ENCODE measurements at places on chromosomes 5 and 9. TPM values are rescaled to one million over a fixed set of nuclear protein-coding genes. Genes with fewer than 3 reads are reported as not detected.
A peak's percentile ranks its signal among the peaks of the same experiment; 100 is the strongest.

DNA sequence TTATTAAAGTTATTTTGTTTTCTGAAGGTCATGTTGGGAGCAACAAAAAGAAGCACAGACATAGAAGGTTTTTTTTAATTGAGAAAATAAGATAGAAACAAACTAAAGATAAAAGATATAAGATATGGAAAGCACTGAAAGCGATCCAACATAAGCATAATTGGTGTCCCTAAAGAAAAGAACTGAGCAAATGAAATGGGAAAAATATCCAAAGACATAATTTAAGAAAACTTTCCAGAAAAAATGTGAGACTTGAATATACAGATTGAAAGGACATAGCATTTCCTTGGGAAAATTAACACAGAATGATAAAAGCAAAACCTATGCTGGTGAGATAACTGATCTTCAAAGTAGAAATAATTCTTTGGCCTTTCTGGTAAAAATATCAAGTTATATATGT lies 289.3 kb downstream of the KIAA0825 start:
- no peak overlapping the region for H3K27ac ChIP-seq
- H3K4me1 ChIP-seq = no peaks in the 10 kb centered on the region
- H3K27me3 ChIP-seq = no peaks in the 10 kb centered on the region

- DNase-seq = no peak
- H3K36me3 ChIP-seq = no peaks in the 10 kb centered on the region
Observed at GRCh38 chr5:40383749-40384651, 295.7 kb upstream of the PTGER4 start.

DNA sequence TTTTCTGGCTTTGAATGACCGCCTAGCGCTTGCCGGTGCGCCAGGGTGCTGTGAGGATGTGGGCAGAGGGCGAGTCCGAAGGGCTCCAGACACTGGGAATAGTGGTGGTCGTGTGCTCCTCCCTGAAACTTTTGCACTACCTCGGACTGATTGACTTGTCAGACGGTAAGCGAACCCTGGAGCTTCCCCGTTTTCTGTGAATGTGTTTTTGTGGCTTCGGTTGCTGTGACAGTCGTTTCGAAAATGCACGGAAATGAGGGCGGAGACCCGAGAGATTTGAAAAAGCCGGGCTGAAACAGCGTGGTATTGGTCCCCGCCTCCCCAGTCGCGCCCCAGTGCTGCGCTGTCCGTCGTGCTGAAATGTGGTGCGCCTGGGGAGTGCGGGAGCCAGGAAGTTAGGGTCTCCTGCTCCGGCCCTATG lies 102.5 kb upstream of the GABRP start:
- H3K4me1 ChIP-seq = peaks cover 5% of the 10 kb centered on the region
- H3K36me3 ChIP-seq = no peaks in the 10 kb centered on the region
- H3K27me3 ChIP-seq = peaks cover 6% of the 10 kb centered on the region
- peak; percentile 82 for DNase-seq

DNA sequence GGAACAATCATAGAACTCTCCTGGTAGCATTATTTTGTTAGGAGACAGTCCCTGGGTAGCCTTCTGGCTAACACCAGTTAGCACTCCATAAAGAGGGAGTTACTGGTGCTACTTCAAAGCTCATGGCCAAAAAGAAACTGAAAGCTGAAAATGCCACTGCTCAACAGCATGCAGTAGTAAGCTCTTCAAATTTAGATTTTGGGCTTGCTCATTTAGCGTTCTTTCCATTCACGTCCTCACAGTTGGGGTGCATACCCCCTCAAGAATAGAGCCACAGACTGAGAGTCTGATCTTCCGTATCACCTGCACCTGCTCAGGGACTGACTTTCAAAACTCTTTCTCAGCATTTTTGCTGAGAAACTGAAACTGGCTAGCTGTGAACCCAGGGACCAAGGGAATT lies 24.7 kb downstream of the NTRK2 start:
- no peaks in the 10 kb centered on the region for H3K36me3 ChIP-seq
- DNase-seq = no peak
- H3K4me3 ChIP-seq = no peak overlapping the region
- no peaks in the 10 kb centered on the region for H3K4me1 ChIP-seq
- no peak overlapping the region for H3K27ac ChIP-seq
- H3K27me3 ChIP-seq = peaks cover 10% of the 10 kb centered on the region

- H3K36me3 ChIP-seq = no peaks in the 10 kb centered on the region
- peaks cover 2% of the 10 kb centered on the region for H3K4me1 ChIP-seq
- no peak overlapping the region for H3K27ac ChIP-seq
Observed at GRCh38 chr5:61504143-61504770, 172.2 kb downstream of the ZSWIM6 start.

DNA sequence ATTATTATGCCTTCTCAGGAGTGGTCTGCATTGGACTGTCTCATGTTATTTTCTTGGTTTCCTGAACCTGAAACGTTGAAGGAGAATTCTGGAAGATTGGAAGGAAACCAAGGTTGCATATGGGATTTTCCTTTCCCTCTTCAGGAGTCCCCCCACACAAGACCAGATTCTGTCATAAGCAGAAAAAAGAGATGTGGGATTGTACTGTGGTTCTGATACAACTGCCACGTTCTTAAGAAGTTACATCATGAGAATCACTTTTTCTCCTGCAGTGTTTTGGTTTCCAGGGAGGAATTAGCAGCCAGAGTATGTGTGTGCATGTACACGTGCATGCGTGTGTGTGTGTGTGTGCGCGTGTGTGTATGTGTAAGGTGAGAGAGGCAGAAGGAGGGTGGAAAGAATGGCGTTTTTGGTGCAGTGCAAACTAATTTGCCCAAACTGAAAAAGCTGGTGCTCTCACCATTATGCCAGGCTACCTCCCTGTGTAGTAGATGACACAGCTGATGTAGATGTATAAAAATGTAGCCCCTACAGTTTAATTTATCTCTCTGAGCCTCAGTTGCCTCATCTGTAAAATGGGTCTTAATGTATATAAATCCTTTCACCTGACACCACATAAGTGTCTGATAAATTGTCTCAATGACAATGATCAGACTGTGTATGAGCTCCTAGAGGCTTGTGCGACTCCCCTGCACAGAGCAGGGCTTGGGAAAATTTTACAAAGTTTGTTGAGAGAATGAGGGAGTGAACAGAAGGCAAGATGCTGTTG lies 38.6 kb downstream of the RALGPS1 start:
- H3K4me3 ChIP-seq = no peak overlapping the region
- no peak overlapping the region for H3K27ac ChIP-seq
- H3K36me3 ChIP-seq = no peaks in the 10 kb centered on the region
- DNase-seq = no peak

DNA sequence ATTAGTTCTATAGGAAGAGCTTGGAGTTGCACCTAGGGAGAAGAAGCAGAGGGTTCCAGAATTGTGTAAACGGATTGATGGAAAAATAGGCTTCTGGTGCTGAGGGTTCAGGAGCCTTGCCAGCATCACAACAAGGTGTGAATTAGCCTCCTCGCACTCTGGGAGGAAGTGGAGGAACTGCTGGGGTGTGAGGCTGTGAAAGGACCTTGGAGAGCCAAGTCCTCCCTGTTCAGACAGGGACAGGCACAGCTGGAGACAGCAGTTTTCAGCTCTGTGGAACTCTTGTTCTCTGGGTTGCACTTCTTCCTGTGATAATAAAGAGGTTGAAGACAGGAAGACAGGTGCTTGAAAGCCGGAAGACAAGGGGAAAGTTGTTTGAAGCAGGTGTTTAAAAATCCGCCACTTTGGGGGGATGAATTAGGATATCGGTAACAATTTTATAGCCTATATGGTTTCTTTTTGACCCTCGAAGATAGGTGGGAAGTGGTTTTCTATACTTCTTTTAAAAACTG lies 22.6 kb downstream of the DAPK1 start:
- peaks cover 21% of the 10 kb centered on the region for H3K4me1 ChIP-seq
- H3K27me3 ChIP-seq = no peaks in the 10 kb centered on the region
- H3K4me3 ChIP-seq = no peak overlapping the region
- H3K36me3 ChIP-seq = no peaks in the 10 kb centered on the region

DNA sequence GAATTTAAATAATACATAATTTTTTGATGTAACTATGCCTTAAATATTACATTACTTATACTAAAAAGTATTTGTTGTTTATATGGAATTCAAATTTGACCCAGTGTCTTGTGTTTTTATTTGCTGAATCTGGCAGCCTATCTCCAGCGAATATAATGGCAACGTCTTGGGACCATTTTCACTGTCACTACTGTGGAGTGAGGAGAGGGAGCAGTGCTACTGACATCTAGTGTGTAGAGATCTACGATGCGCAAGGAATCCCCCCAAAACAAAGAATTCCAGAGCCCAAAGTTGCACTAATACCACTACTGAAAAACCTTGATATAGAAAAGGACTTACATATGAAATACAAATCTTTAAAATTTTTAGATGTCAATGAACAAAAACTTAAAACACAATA lies 314.4 kb downstream of the DRD1 start:
- no peak overlapping the region for H3K27ac ChIP-seq
- no peaks in the 10 kb centered on the region for H3K27me3 ChIP-seq
- H3K36me3 ChIP-seq = no peaks in the 10 kb centered on the region
- no peaks in the 10 kb centered on the region for H3K4me1 ChIP-seq

DNA sequence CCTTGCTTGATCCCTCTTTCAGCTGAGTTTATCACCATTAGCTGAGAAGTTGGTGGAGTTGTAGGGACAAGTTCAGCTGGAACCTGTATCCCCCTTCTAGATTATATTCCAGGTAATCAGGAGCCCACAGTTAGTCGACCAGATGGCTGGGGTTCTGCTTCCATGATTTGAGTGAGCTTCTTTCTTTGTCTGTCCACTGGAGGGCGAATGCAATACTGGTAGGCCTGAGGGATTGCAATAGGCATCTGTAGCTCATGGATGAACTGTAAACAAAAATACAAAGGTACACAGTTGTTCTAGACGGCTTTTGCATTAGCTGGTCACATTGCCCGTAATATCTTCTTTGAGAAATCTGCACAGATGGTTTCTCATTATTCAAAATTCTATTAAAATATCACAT lies 88.9 kb downstream of the PCSK5 start:
- H3K4me1 ChIP-seq = peaks cover 9% of the 10 kb centered on the region
- H3K4me3 ChIP-seq = no peak overlapping the region
- H3K36me3 ChIP-seq = no peaks in the 10 kb centered on the region
- H3K27ac ChIP-seq = no peak overlapping the region
- DNase-seq = no peak
- H3K27me3 ChIP-seq = no peaks in the 10 kb centered on the region

GRCh38 chr5:116575326-116576052 lies 866 bp upstream of the SEMA6A start:
- H3K4me3 ChIP-seq = peak overlapping the region; percentile 14
- DNase-seq = no peak
- H3K4me1 ChIP-seq = peaks cover 17% of the 10 kb centered on the region
- no peaks in the 10 kb centered on the region for H3K36me3 ChIP-seq

DNA sequence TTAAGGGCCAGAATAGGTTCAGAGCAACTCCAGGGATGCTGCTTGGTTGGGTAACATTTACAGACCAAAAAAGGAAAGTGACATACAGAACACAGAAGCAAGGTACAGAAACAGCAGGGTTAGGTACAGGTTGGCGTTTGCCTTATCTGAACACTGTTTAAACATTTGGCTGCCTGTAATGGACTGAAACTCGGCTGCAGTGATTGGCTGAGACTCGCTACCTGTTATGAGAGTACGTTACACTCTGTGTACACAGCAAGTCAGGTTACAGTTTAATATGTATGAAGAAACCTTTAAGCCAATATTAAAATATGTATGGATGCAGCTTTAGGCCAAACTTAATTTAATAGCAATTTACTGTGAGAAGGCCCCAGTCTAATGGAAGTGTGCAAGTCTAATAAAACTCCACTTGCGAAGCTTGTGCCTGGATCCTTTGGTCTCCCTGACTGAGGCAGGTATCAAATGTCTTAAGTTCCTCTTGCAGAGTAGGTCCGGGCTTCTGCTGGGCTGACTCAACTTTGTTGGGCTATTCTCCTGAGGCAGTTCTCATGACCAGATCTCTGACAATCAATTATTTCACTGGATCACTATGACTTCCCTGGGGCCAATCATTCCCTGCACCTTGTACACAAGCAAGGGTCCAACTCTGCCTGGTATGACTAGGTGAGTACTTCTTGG lies 204.9 kb downstream of the ZNF462 start:
- no peak overlapping the region for H3K27ac ChIP-seq
- peak; percentile 60 for DNase-seq
- H3K27me3 ChIP-seq = no peaks in the 10 kb centered on the region
- no peaks in the 10 kb centered on the region for H3K36me3 ChIP-seq
- no peaks in the 10 kb centered on the region for H3K4me1 ChIP-seq

GRCh38 chr9:82454509-82455190 lies 466.1 kb downstream of the SPATA31D1 start:
- no peaks in the 10 kb centered on the region for H3K36me3 ChIP-seq
- H3K4me1 ChIP-seq = peaks cover 4% of the 10 kb centered on the region
- no peaks in the 10 kb centered on the region for H3K27me3 ChIP-seq
- no peak overlapping the region for H3K27ac ChIP-seq
- DNase-seq = no peak
- no peak overlapping the region for H3K4me3 ChIP-seq

DNA sequence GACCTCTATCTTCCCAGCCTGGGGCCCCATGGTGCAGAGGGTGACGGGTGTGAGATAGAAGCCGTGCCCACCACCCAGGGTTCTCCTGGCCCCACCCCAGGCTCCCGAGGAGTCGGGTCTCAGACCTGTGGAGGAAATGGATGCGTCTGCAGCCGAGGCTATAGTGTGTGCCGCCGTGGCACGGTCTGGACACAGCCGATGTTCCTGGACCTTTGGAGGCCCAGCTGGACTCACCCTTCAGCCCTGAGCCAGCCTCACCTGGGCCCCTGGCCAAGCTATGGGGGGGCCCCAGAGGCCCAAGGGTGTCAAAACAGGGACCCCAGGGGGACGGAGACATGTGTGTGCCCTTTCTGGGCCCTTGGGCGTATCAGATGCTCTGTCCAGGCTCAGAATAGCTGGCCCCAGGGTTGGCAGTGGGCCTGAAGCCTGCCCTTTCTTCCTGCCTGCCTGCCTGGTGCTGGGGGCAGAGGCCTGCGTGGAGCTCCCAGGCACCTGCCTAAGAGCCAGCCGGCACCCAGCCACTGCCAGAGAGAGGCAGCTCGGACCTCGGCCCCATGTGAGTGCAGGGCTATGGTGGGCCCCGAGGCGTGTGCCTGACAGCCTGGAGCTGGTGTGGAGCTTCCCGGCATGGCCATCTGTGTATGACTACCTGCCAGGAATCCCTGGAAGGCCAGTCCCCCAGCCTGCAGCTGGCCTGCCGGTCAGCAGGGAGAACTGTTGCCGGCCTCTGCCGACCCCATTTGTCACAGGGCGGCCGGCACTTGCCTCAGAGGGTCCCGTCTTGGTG lies 41.8 kb downstream of the KCNT1 start:
- no peaks in the 10 kb centered on the region for H3K36me3 ChIP-seq
- no peaks in the 10 kb centered on the region for H3K4me1 ChIP-seq
- no peaks in the 10 kb centered on the region for H3K27me3 ChIP-seq
- H3K4me3 ChIP-seq = no peak overlapping the region

- H3K4me3 ChIP-seq = no peak overlapping the region
- H3K4me1 ChIP-seq = peaks cover 3% of the 10 kb centered on the region
- no peaks in the 10 kb centered on the region for H3K27me3 ChIP-seq
- DNase-seq = no peak
Observed at GRCh38 chr9:72478966-72479365, 42.4 kb upstream of the TMC1 start.

GRCh38 chr9:98195671-98196070 lies 3.2 kb upstream of the CORO2A start:
- H3K27ac ChIP-seq = no peak overlapping the region
- no peak for DNase-seq
- no peak overlapping the region for H3K4me3 ChIP-seq
- peaks cover 5% of the 10 kb centered on the region for H3K4me1 ChIP-seq
- no peaks in the 10 kb centered on the region for H3K36me3 ChIP-seq

The PRXL2C gene
- 12.8 TPM for total RNA-seq

The PDZD2 gene
- 33.5 TPM for total RNA-seq

The FAT2 gene
- 3.1 TPM for total RNA-seq

The TLX3 gene
- total RNA-seq = not detected

The PHYKPL gene
- 100 TPM for total RNA-seq

The FLT4 gene
- total RNA-seq = 42.1 TPM

The SPATA31A3 gene
- total RNA-seq = not detected

The PCDHA7 gene
- 0.52 TPM for total RNA-seq

The FRRS1L gene
- total RNA-seq = 1.2 TPM

The TNFSF8 gene
- 8.7 TPM for total RNA-seq

The PTPN3 gene
- total RNA-seq = 13.3 TPM

The CEP120 gene
- 29.6 TPM for total RNA-seq
